Aorta (tissue), 5 donors: ENCODE measurements at places on chromosomes 11 and 22. TPM values are rescaled to one million over a fixed set of nuclear protein-coding genes. Genes with fewer than 3 reads are reported as not detected.
A peak's percentile ranks its signal among the peaks of the same experiment; 100 is the strongest.

Gene AQP11
- total RNA-seq, result not detected

DNA sequence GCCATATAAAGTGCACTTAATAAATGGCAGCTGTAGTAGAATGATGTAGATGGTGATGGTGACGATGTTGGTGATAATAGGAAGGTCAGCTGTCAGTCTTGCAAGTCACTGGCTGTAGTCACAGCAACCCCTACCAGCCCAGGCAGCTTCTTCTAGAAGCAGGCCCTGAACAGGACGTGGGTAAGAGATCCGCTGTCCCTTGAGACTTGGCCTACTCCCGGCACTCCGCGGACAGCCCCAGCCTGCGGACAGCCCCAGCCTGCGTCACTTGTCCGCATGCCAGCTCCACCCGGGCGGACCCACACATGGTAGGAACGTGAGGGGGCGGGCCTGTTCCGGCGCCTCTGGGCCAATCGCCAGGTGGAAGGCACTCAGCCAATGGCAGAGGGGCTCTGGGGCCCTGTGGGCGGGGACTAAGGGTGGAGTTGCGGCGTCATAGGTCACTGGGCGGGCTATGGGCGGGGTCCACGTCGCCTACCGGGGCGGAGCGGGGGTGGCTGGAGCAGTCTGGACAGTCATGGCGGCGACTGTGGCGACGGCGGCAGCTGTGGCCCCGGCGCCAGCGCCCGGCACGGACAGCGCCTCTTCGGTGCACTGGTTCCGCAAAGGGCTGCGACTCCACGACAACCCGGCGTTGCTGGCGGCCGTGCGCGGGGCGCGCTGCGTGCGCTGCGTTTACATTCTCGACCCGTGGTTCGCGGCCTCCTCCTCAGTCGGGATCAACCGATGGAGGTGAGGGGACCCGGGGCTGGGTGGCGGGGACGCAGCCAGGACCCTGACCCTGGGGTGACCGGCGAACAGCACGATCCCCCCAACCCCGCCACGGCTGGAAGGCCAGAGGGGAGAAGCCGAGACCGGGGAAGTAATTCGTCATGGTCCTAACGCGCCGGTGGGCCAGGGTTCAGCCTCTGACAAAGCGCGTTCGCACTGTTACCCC, at the start of gene CRY2:
Gene CRY2, plus strand, starts transcription at position 502 of the 937 bp plus-strand sequence. Its CDS starts 16 bp downstream, at position 518.
- no peaks in the 10 kb centered on the region for H3K36me3 ChIP-seq
- peak; percentile 99 for DNase-seq

Gene MS4A7
- total RNA-seq, result 78.1 TPM

Gene MIAT
- 5.0 TPM for total RNA-seq

GRCh38 chr11:128294001-128294670, 293.2 kb downstream of the ETS1 start:
- DNase-seq, result no peak
- H3K27ac ChIP-seq, result peak overlapping the region; percentile 23
- H3K27me3 ChIP-seq, result no peaks in the 10 kb centered on the region

DNA sequence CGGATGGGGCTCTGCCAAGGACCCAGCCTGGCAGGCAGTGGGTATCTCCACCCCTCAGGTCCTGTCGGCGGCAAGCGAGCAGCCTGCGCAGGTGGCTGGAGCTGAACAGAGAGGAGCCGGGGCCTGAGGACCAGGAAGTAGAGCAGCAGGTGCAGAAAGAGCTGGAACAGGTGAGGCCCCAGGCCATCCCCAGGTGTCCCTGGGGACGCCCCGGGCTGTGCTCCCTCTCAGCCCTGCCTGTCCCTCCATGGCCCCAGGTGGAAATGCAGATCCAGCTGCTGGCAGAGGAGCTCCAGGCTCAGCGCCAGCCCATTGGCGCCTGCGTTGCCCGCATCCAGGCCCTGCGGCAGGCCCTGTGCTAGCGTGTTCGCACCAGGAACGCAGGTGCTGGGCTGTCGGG, 44.0 kb downstream of the PISD start:
- no peak overlapping the region for H3K4me3 ChIP-seq
- no peak overlapping the region for H3K27ac ChIP-seq
- H3K36me3 ChIP-seq, result peaks cover 8% of the 10 kb centered on the region
- H3K4me1 ChIP-seq, result no peaks in the 10 kb centered on the region
- no peaks in the 10 kb centered on the region for H3K27me3 ChIP-seq

Gene MRGPRX4
- not detected for total RNA-seq

Gene VSIG10L2
- not detected for total RNA-seq

Gene HOATZ
- total RNA-seq, result not detected

DNA sequence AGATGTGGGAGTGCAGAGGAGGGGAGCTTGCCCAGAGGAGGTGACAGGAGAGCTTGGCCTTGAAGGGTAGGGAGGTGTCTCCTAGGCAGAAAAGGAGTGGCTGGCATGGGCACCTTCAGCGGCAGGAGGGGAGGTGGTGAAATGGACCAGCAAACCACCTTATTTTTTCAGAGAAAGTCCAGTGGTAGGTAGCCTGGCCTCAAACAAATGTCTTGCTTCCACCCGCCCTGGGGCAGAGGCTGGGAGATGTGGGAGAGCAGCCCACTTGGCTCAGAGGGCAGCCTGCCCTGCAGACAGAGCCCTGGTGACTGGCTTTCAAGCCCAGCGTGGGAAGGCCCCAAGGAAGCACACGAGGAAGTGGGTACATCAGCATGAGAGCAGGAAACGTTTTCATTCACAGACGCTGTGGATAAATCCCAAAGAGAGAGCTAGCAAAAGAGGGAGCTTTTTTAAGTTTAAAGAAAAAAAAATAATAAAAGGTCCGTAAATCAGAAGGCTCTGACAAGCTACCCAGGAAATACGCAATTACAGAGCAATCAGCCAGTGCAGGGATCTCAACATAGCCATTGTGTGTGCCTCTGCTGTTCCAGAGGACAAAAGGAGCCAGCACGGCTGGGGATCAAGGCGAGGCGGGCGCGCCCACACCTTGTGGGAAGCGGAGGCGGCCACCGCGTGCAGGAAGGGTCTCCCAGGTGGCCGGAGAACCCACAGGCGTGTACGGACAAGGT, 238.7 kb upstream of the PLET1 start:
- no peaks in the 10 kb centered on the region for H3K36me3 ChIP-seq
- no peaks in the 10 kb centered on the region for H3K27me3 ChIP-seq
- H3K27ac ChIP-seq, result no peak overlapping the region

Gene SHISAL1
- 3.5 TPM for total RNA-seq

DNA sequence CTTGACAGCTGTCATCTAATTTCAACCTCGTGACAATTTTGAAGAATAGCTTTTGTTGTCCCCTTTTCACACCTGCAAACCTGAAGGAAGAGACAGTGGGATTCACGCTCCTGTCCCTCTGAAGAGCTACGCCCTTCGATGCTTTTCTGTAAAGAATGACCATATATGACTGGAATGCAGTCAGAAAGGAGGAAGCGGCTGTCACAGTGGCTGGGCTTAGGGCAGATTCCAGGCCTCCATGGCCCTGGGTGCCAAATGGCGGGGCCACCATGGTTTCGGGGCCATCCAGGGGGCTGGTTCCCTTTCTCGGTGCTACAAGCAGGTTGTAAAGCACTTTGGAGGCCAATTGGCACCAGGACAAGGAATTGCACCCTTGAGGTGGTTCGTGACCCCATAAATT, 22.2 kb upstream of the FGF19 start:
- H3K4me1 ChIP-seq, result no peaks in the 10 kb centered on the region
- no peaks in the 10 kb centered on the region for H3K36me3 ChIP-seq
- no peaks in the 10 kb centered on the region for H3K27me3 ChIP-seq
- H3K27ac ChIP-seq, result no peak overlapping the region
- H3K4me3 ChIP-seq, result no peak overlapping the region

DNA sequence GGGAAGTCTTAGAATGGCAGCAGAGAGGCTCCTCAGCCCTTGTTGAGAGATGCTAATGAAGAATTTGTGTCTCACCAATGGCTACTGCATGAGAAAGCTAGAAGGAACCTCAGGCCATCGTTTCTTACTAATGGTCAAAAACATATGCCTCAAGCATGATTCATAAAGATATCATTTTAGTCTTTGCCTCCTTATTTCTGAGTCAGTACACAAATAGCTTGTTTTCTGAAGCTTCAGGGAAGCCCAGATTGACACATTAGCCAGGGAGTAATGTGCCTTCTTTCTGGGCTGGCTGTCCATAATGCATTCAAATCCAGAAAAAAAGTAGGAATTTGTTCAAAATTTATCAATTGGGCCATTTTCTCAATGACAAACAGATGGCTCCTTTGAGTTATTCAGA, 169.4 kb upstream of the ZBED5 start:
- DNase-seq, result no peak
- H3K27me3 ChIP-seq, result no peaks in the 10 kb centered on the region
- H3K4me1 ChIP-seq, result no peaks in the 10 kb centered on the region
- no peak overlapping the region for H3K4me3 ChIP-seq
- no peaks in the 10 kb centered on the region for H3K36me3 ChIP-seq

GRCh38 chr11:100791103-100791502, 104.0 kb downstream of the ARHGAP42 start:
- no peaks in the 10 kb centered on the region for H3K27me3 ChIP-seq
- H3K27ac ChIP-seq, result no peak overlapping the region
- no peaks in the 10 kb centered on the region for H3K4me1 ChIP-seq
- no peaks in the 10 kb centered on the region for H3K36me3 ChIP-seq

Gene NAT10
- 33.6 TPM for total RNA-seq

- H3K27ac ChIP-seq, result no peak overlapping the region
- H3K4me1 ChIP-seq, result no peaks in the 10 kb centered on the region
- no peaks in the 10 kb centered on the region for H3K27me3 ChIP-seq
- H3K4me3 ChIP-seq, result no peak overlapping the region
- no peaks in the 10 kb centered on the region for H3K36me3 ChIP-seq
- DNase-seq, result no peak
Measured at GRCh38 chr11:57885298-57886050, 123.9 kb downstream of the CTNND1 start.

Gene NPAS4
- total RNA-seq, result 7.0 TPM

DNA sequence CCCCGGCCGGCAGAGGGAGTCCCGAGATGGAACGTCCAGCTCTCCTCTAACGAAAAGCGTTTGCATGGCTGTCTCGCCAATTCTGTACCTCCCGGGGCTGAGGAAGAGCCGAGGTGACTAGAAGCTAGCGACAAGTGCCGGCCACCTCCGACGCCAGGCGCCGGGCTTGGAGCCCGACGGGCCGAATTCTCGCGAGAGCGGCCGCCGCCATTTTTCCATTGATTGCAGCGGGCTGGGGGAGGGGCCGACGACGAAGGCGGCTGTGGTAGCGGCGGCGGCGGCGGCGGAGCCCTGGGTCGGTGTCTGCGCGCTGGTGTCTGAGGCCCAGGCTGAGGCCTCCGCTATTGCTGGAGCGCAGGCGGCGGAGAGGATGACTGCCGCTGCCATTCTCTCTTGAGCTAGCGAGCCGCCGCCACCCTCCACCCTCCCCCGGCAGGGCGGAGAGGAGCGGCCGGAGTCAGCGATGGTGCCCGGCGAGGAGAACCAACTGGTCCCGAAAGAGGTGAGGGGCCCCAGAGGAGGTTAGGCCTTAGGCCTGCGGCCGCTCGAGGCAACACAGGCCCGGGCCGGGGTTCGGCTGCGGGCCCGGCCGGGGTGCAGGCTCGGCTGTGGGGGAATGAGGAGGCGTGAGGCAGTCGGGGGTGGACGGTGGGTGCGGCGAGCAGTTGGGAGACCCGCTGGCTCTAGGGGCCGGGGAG, at the start of gene USP47:
Gene USP47, plus strand, starts transcription at position 250 of the 698 bp plus-strand sequence. Its CDS starts 214 bp downstream, at position 464.
- peak within 1 kb of the TSS; percentile 76 for H3K4me3 ChIP-seq
- H3K4me1 ChIP-seq, result peaks cover 4% of the 10 kb centered on the region
- peak within 1 kb of the TSS; percentile 86 for H3K27ac ChIP-seq
- no peaks in the 10 kb centered on the region for H3K27me3 ChIP-seq
- DNase-seq, result peak; percentile 98
- no peaks in the 10 kb centered on the region for H3K36me3 ChIP-seq

Gene SERHL2
- total RNA-seq, result 2.9 TPM

DNA sequence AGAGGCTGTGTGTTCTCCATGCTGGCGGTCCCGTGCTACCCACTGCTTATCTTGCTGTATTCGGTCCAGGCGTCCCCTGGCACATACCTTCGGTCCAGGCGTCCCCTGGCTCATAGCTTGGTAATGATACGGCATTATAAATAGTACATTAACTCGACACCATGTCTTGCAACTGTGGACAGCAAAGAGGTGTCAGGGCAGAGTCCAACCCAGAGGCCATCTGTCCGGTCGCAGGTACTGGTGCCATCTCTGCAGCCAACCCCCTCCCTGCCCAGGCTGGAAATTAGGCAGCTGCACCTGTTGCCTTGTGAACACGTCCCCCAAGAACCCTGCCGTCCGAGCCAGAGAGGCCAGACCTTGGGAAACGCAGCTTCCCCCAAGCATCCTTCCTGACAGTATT, 634.3 kb downstream of the BRD1 start:
- no peaks in the 10 kb centered on the region for H3K36me3 ChIP-seq
- H3K27ac ChIP-seq, result no peak overlapping the region
- peak; percentile 64 for DNase-seq
- no peaks in the 10 kb centered on the region for H3K27me3 ChIP-seq
- no peak overlapping the region for H3K4me3 ChIP-seq

Gene OR51E2
- total RNA-seq, result 0.51 TPM

GRCh38 chr11:134632347-134633119, 220.5 kb upstream of the B3GAT1 start:
- no peaks in the 10 kb centered on the region for H3K4me1 ChIP-seq
- no peak overlapping the region for H3K27ac ChIP-seq
- no peaks in the 10 kb centered on the region for H3K27me3 ChIP-seq
- H3K4me3 ChIP-seq, result no peak overlapping the region
- peak; percentile 51 for DNase-seq
- H3K36me3 ChIP-seq, result no peaks in the 10 kb centered on the region

Gene KCNA4
- total RNA-seq, result 0.06 TPM

DNA sequence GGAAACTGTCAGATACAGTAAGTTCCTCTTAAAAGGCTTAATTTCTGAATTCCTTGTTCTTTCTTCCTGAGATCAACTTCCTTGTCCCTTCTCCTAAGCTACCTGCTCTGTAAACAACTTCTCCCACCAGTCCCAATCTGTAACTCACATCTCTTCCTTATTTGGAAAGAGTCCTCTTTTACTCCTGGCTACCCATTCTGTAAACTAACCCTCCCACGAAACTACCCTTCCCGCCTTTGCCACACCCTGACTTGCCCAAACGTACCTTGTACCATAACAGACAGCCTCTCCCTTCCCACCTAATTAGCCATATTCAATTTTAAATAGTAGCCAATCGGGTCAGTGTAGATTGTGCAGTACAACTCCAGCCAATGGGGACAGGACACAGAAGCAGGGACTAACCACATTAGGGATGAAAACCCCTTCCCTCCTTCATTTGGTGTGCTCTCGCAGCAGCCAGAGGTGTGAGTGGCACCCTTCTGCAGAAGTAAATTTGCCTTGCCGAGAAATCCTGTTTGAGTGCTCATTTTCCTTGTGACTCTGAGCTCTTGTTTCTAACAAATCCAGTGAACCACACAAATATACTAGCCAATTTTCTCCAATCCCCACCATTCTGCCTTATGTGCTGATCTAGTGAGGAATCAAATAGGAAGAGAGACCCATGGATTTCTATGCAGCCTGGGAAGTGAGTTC, 49.5 kb downstream of the ZNF280B start:
- H3K4me1 ChIP-seq, result no peaks in the 10 kb centered on the region
- no peaks in the 10 kb centered on the region for H3K36me3 ChIP-seq
- no peak for DNase-seq
- no peak overlapping the region for H3K4me3 ChIP-seq
